ENCODE measurements at places on chromosomes 7 and 10.
A peak's percentile ranks its signal among the peaks of the same experiment; 100 is the strongest.

GRCh38 chr7:114081606-114082425 lies 163.0 kb upstream of the PPP1R3A start:
- peak; percentile 74 for DNase-seq

- no peak for DNase-seq
Observed at GRCh38 chr7:71517940-71518699, 386.2 kb downstream of the GALNT17 start.

GRCh38 chr10:101952191-101952590 lies 103.8 kb downstream of the ARMH3 start:
- no peak for DNase-seq

DNA sequence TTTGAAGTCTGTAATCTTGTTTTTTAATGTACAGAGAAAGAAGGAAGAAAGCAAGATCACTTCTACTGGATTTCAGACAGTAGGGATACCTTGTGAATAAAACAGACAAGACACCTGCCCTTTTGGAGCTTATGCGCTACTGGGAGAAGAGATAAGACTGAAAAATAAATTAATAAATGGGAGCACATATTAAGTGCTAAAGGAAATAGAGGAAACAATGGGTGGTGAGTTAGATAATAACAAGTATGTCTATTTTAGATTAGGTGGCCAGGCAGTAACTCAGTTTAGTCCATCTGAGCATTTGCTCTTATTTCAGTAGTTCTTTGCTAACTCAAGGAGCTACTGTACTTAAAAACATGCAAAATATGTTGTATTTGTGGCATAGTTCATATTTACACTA lies 15.9 kb downstream of the MIOS start:
- DNase-seq: no peak

- no peak for DNase-seq
Observed at GRCh38 chr7:42753367-42753766, 158.5 kb downstream of the C7orf25 start.

- no peak for DNase-seq
Observed at GRCh38 chr7:84175461-84175860, 19.1 kb downstream of the SEMA3A start.

GRCh38 chr10:52994370-52994769 lies 221.8 kb upstream of the MBL2 start:
- DNase-seq: no peak

GRCh38 chr10:74488907-74489306 lies 337.5 kb upstream of the KAT6B start:
- no peak for DNase-seq

DNA sequence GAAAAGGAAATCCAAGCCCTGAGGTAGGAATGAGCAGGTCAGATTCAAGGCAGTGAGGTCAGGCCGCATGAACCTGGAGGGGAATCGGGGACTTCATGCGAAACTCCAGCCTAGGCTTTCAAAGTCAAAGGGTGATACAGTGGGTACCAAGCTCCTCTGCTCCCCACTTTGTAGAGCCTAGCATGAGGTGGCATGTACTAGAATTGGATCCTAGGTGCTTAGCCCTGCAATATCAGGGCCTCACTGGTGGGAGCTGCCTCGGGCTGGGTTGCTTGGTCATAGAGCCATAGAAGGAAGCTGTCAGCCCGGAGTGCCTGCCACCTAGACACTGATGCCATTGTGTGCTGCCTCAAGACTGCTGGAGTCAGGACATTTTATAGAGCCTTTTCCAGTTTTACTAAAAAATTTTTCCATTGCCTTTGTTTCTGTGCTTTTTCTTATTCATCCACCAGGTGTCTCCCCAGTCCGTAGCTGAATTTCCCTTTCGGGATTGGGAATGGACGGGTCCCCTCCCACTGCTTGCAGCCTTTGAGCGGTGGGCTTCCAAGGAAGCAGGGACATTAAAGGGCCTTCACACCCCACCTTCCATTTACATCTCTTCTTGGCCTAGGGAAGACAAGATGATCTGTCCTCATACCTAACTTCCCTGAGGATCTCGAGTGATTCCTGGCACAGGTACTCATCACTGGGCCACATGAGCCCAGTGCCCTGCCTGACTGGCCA lies 5.5 kb upstream of the LZTS2 start:
- no peak for DNase-seq

GRCh38 chr7:93014410-93014809 lies 103.4 kb downstream of the SAMD9 start:
- no peak for DNase-seq

GRCh38 chr10:10247585-10247984 lies 770.1 kb upstream of the CELF2 start:
- DNase-seq: no peak

- no peak for DNase-seq
Observed at GRCh38 chr10:131044379-131045111, 267.0 kb downstream of the TCERG1L start.

- DNase-seq: peak; percentile 70
Observed at GRCh38 chr10:22624287-22624738, 90.1 kb downstream of the PIP4K2A start.

DNA sequence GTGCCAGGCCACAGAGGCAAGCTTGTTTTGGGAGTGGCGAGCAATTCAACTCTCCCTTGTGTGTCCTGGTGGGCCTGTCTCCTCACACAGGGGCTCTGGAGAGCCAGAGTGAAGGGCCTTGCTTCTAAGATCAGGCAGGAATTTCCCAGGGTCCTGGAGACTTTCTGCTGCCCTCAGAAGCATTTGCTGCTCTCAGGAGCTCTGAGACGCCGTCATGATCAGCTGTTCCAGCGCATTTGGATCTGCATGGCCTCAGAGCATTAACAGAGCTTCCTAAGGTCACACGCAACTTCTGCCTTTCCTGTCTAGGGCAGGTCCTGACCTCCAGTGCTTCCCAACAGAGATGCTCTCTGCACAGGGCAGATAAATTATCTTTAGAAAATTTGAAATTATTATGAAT lies 52.2 kb upstream of the C10orf90 start:
- no peak for DNase-seq

GRCh38 chr7:2180081-2180480 lies 52.7 kb downstream of the MAD1L1 start:
- no peak for DNase-seq

- DNase-seq: no peak
Observed at GRCh38 chr7:82209179-82209747, 234.3 kb downstream of the CACNA2D1 start.

DNA sequence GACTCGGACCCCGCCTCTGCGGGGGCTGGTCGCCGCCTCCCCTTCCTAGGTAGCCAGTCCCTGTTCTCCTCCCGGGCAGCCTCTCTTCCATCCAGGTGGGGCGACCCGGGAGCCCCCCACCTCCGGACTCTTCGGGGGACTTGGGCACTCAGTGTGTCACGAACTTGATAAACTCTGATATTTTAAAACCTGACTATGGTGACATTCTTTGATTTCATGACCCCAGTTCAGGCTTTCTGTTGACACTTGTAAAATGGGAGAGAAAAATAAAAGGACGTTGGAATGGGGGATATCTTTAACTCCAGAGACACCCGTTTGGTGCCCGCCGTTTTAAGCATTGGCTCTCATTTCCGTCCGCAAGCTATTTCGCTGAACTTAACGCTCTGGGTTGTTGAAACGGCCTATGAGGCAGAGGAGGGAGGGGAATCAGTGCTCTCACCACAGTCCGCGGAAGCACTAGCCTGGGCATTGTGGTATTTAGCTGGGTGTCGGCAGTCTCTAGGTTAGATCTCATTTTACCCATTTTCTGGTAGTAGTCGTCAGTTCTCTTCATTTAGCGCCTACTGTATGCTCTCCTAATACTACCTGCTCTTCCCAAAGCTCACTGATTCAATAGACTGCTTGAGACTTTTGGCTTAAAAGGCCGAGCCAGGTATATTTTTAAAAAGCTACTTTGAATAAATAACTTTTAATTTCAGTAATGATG lies 738 bp downstream of the VPS26A start:
- no peak for DNase-seq

DNA sequence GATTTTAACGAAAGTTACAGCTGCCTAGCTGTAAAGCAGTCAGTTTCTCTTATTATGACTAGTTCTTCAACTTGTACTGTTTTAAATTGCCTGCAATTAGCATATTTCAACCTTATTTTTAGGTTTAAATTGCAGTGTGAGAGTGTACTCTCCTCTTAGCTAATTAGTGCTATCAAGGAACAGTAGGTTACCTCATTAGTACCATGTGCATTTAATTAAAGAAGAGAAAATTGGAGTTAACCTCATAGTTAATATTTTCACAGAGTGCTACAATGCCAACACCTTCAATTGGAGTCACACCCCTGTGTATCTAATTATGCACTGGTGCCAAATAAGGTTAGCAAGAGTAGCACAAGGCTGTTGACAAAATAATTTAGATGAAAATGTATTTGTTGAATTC lies 154.6 kb downstream of the FOXP2 start:
- no peak for DNase-seq

- DNase-seq: no peak
Observed at GRCh38 chr7:12337095-12337494, 66.6 kb downstream of the VWDE start.

- no peak for DNase-seq
Observed at GRCh38 chr10:63214571-63214970, 81.4 kb downstream of the NRBF2 start.

DNA sequence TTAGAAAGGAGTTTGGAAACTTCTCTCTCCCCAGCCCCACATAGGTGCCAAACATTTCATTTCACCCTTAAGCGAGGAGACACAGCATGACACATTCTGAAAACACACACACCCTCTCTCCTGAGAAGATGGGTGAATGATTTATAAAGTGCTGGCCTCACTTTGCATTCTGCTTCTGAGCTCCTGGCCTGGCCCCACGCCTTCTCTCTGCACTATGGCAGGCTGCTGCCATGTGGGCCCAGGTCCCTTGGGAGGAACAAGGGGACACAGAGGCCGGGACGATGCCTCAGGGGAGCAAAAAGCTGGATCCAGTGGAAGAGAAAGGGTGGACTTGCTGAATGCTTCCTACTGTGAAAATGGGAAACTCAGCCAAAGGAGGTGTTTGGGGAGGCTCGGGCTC lies 56.0 kb downstream of the CPXM2 start:
- no peak for DNase-seq

DNA sequence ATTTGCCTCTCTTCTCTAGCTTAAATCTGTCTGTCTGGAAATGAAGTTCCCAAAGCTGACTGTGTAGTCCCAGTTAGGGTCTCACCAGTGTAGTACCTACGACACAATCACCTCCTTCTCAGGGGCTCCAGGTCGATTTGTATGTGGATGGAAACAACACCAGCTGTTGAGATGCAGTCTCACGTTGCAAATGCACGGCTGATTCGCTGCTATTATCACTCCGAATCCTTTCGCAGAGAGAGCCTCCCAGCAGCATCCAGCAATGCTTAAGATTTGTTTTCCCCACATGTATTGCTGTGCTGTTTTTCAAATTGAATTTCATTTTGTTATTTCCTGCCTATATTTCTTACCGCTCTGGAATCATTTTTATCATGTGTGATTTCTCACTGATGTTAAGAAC lies 16.3 kb downstream of the VSTM4 start:
- no peak for DNase-seq

GRCh38 chr10:50210876-50211275 lies 40.4 kb downstream of the ASAH2 start:
- no peak for DNase-seq

DNA sequence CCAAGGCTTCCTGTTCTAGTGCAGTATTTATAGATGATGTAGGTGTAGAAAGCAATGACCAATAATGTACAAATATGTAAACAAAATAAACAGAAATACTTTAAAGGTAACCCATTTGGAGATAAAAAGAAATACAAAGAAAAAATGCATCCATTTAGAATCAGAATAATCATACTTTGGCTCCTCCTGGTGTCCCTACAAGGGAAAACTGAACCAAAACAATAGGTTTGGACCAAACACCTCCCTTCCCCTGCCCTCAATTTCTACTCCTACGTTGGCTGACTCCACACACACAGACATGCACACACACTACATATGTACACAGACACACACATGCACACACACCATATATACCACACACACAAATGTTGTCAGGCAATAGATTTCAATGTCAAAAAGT lies 36.0 kb downstream of the C10orf143 start:
- DNase-seq: no peak

GRCh38 chr7:22329816-22330524 lies 27.0 kb downstream of the RAPGEF5 start:
- no peak for DNase-seq

DNA sequence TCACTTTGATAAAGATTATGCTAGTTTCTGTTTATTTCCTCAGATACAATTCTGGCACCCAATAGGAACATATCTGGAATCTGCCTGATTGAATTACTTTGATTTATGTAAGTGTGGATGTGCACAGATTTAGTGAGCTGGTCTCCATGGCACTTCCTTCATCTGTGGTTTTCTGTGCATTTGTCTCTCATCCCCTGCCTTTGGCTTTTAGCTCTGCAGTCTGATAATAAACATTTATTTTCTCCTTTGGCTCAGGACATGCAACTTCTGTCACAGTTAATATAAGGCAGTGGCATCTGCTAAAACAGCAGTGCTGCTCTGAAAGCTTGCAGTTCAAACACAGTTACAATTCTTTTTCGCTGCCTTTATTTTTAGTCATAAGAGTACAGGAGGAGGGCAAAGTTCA lies 273.7 kb upstream of the CHRM2 start:
- DNase-seq: no peak

DNA sequence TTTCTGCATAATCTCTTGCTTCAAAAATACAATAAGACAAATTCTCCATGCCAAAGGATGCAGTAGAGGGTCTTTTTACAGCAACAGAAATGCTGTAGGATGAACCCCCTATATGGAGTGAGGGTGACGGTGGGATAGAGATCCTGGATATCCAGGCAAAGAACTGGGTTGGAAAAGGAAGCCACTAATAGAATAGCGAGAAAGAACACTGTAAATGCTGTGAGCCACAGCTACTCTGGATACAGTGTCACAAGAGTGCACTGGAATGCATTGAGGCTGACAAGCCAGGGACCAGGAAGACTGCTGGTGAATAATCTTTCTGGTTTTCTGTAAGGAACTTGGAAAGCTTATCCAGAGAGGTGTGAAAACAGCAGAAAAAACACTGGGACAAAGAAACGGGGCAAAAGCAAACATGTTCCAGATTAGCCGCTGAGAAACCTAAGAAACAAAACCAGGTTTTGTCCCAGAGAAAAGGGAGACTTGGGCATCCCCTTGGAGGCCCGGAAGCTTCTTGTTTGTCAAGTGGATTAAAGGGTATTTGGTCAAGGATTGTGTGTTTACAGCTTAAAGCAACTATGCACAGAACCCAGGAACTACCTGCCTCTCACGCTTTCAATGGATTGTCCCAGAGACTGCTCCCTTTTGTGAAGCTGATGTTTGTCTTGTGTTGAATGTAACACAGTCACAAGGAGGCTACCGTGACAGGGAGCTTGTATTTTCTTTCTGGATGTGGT lies 6.2 kb upstream of the MSMB start:
- DNase-seq: no peak

DNA sequence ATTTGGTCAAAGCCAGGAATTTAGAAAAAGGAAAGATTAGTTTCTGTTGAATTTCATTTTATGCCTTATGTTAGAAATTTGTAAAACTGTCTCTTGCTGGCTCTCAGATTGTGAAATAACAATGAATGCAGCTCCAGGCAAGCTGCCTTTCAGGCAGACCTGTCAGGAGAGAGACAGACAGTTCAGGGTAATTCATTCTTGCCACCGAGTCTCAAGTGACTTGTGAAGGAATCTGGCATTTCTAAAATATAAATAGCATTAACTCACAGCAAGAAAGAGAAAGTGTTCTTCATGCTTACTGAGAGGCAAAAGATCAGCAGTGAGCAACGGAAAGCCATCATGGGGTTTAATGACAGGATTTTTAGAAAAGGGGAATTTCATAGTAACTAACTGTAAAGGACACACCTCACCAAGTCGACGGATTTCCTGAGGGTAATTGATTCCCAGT lies 442.3 kb upstream of the AKR1E2 start:
- no peak for DNase-seq

- DNase-seq: no peak
Observed at GRCh38 chr10:62707810-62708209, 96.7 kb upstream of the ADO start.

GRCh38 chr10:30786131-30786530 lies 156.6 kb upstream of the LYZL2 start:
- DNase-seq: no peak
